Immature natural killer cell (primary cell): ENCODE measurements at places on chromosomes 6 and 20. TPM values are rescaled to one million over a fixed set of nuclear protein-coding genes. Genes with fewer than 3 reads are reported as not detected.

DNA sequence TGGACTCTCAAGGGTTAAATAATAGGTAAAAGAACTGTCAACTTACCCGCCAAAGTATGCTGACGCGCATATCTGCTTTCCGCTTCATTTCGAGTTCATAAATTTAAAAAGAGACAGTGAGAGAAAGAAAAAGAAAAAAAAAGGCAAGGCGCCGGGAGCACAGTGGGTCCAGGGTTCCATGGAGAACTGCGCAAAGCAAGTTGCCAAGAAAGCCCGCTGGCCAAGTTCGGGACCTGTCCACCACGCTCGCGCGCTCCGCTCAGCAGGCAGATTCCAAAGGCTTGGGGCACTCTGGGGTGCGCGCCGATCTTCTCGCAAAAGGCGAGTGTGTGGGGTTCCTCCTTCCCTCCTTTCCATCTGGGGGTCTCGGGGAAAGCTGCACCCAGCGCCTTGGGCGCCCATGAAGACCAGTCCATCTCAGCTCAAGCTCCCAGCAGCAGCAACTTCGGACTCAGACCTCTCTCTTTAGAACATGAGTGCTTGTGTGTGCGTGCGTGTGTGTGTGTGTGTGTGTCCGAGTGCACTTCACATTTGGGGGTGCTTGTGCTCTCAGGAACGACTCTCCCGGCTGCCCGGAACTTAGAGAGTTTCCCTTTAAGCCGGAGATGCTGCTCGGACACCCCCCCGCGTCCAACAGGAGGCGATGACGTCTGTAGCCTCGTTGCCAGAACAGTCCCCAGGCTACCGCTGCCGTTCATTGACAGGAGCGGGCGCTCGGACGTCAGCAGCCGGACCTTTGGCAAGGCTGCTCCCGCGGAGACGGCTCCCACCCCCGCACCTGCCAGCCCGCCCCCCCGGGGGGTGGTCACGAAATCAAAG, 180.0 kb downstream of the TBXT start:
- no peak for DNase-seq

GRCh38 chr6:128848212-128848935, 34.6 kb upstream of the LAMA2 start:
- no peak for DNase-seq

Gene CD83
- polyA plus RNA-seq = 5.0 TPM

- DNase-seq = no peak
Observed at GRCh38 chr6:156146891-156147290, 630.3 kb upstream of the ARID1B start.

GRCh38 chr6:9576521-9576920, 838.4 kb downstream of the TFAP2A start:
- DNase-seq = no peak
